ENCODE measurements at places on chromosomes 3 and 15. TPM values are rescaled to one million over a fixed set of nuclear protein-coding genes. Genes with fewer than 3 reads are reported as not detected.

DNA sequence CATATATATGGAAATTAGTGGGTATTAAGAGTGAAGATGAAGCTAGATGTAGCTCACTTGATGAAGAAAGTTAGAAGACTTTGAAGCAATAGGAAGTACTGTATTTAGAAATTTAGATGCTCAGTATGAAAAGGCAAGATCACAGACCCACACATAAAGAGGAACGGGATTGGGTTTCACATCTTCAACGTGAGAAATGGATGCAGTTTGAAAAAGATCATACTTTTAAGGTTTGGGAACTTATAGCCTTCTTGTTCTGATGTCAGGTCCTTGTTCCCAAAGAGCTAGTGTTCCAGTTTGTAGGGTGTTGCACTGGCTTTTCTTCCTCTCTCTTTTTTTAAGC lies 16.7 kb downstream of the AP3S2 start:
- no peak for DNase-seq

Gene IQGAP1
- 122 TPM for total RNA-seq

GRCh38 chr3:197547306-197548011 lies 8.3 kb downstream of the BDH1 start:
- no peak for DNase-seq

- peak; percentile 44 for DNase-seq
Observed at GRCh38 chr3:94071713-94072284, 8.9 kb downstream of the NSUN3 start.

GRCh38 chr15:60568301-60568742 lies 89.4 kb upstream of the ICE2 start:
- DNase-seq: peak; percentile 87

Gene RTP2
- not detected for total RNA-seq

Gene LTK
- total RNA-seq: 0.80 TPM

Gene FBXO40
- not detected for total RNA-seq

DNA sequence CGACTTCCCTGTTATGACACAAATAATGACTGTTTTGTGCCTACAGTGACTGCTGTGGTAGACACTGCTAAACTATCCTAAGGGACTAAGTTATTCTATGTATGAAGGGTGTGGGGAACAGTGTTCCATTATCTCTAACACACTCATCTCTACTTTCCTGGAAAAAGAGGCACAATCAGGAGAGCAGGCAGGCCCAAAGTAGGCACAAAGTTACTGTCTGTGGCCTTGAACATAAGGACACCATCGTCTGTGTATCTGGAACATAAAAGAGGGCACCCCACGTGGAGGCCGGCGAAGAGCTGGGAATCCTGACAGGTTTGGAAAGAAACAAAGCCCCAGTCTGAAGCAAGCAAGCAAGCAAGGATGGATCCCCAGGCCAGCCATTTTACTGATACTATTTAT lies 1.5 kb downstream of the ABCC5 start:
- DNase-seq: no peak

- DNase-seq: no peak
Observed at GRCh38 chr15:66617137-66618090, 51.6 kb upstream of the LCTL start.

Gene SH3GL3
- total RNA-seq: not detected

GRCh38 chr15:65287520-65287855 lies 805 bp upstream of the PARP16 start:
- DNase-seq: no peak

- DNase-seq: no peak
Observed at GRCh38 chr3:168162172-168162571, 66.4 kb upstream of the GOLIM4 start.

GRCh38 chr3:12107071-12107713 lies 51.5 kb downstream of the TIMP4 start:
- DNase-seq: no peak

Gene GOLGA8M
- total RNA-seq: not detected

- DNase-seq: no peak
Observed at GRCh38 chr3:132286035-132286434, 31.2 kb upstream of the ACP3 start.

DNA sequence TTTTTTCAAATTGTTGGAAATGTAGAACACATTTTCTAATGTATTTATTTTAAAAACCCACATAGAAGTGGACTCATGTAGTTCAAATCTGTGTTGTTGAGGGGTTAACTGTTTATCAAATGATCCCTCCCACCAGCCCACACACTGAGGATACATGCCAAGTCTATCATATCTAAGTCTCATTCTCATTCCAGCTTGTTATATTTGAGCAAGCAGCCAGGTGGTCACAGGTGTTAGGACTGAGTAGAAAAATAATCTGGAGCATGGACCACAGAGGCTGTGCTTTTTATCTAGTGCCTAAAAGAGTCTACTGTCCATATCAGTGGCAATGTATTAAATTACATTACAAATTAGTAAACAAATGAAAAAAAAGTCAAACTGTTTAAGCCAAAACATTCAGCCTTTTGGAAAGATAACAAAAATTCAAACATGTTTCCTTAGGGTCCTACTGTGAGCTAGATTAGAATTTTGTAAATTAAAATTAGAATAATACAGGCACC lies 20.7 kb upstream of the SPESP1 start:
- no peak for DNase-seq

Gene GALNT15
- not detected for total RNA-seq

Measured in GM12878 (cell line).